Hypothalamus (tissue), 51 donors: ENCODE measurements at places on chromosomes 1 and 21.

DNA sequence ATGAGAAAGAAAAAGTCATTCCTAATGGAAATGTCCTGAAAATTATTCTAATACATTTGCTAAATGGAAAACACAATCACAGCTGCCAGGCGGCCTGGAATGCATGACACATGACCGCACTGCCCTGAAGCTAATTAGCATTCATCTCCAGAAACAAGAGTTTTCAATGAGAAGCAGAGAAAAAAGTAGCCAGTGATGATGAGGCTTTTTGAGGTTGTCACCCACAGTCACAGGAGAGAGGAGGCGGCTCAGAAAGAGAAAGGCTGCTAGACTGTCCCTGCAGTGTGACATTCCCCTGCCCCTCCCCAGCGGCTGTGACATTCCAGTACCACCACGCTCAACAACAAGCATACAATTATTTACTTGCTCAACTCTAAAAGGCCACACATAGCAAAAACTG, 122.9 kb upstream of the KRTAP19-8 start:
- DNase-seq: peak; percentile 27

GRCh38 chr21:41427556-41427955, 1.5 kb downstream of the MX1 start:
- no peak for DNase-seq

DNA sequence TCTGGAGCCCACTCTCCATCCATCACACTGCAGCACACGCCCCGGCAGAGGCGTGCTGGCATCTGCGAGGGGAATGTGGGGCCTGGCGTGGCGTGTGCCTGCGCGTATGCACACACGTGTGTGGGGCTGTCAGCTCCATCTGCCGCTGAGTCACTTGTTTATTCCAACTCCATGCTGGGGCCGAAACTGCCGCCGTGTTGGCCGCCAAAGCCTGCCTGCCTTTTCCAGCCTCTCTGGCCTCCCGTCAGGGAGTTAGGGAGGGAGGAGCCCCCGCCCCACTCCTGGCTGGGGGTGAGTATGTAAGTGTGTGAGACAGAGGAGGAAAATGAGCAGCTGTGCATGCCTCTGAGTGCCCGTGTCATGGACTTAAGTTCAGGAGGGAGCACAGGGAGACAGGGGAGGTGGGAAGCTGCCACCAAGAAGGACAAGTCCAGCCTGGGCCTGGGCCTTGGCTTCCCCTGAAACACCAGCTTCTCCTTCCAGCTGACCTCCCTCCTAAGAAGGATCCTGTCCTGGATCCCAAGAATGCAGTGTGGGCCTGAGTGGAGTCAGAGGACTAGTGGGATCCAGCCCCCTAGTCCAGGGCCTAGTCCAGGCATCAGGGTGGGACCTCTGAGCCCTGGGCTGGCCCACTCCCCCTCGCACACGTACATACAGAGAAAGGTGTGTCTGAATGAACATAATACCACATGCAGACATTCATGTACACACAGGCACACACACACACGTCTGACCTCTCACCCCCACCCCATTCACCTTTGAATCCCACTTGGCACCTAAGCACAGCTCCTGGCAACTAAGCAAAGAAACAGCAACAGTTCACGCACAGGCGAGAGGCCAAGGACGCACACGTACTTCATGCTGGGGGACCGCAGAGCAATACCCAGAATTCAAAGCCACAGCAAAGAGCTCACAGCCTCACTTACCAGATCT, 24.7 kb downstream of the MEF2D start:
- DNase-seq: peak; percentile 47

DNA sequence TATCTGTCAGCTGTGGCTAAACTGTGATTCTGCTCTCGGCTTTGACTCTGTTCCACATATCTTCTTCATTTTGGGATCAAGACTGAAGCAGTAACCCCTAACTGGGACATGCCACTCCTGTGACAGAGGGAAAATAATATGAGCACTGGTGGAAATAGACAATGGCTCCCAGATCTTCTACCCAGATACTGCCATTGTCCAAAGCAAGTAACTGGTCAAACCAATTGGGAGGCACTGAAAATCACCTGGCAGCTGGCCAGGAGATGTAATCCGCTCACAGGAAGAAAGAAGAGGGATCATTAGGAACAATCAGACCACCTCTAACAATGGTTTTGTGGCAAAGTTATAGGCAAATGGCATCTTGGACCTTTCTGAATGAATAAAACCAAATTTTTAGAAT, 10.7 kb downstream of the SNX7 start:
- DNase-seq: no peak

GRCh38 chr1:154969860-154970452, 591 bp downstream of the SHC1 start:
- no peak for DNase-seq

GRCh38 chr1:11782127-11782708, 20.2 kb downstream of the C1orf167 start:
- DNase-seq: no peak

DNA sequence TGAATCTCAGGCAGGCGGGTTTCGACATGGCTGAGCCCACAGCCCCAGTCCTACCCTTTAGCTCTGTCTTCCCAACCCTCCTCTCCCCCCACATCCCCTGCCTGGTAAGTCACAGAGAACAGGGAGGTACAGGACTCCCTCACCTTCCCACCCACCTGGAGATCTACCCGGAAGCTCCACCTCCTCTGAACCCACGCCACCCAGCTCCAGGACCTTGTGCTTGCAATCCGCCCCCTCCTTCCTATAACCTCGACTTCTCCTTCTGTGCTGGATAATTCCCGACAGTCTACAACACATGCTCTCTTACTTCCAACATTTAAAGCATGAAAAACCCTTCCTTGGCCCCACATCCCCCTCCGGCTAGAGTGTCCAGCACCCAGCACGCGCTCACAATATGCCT, 22.3 kb downstream of the KIF17 start:
- no peak for DNase-seq

- no peak for DNase-seq
These were observed 16.5 kb upstream of the TSPAN2 start for GRCh38 chr1:115105831-115106230.

DNA sequence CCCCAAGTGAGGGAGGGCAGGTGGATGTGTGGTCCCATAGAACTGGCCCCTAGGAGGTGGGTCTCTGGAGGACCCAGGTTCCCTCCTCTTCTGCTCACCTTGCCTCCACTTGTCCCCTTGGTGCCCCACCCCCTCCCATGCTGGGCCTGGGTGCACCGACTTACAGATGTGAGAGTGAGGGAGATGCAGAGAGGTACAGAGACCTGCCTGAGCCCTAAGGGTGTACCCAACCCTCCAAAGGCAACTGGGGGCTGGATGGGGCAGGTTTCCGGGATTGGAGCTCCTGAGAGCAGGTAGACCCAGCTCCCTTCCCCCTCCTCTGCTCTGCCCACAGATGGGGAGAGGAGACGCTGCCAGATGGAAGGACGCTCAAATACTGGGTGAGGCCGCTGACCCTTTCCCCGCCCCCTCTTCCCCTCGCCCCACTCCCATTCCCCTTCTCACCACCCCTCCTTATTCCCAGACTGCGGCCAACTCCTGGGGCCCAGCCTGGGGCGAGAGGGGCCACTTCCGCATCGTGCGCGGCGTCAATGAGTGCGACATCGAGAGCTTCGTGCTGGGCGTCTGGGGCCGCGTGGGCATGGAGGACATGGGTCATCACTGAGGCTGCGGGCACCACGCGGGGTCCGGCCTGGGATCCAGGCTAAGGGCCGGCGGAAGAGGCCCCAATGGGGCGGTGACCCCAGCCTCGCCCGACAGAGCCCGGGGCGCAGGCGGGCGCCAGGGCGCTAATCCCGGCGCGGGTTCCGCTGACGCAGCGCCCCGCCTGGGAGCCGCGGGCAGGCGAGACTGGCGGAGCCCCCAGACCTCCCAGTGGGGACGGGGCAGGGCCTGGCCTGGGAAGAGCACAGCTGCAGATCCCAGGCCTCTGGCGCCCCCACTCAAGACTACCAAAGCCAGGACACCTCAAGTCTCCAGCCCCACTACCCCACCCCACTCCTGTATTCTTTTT, 10.3 kb downstream of the TINAGL1 start:
- DNase-seq: no peak

DNA sequence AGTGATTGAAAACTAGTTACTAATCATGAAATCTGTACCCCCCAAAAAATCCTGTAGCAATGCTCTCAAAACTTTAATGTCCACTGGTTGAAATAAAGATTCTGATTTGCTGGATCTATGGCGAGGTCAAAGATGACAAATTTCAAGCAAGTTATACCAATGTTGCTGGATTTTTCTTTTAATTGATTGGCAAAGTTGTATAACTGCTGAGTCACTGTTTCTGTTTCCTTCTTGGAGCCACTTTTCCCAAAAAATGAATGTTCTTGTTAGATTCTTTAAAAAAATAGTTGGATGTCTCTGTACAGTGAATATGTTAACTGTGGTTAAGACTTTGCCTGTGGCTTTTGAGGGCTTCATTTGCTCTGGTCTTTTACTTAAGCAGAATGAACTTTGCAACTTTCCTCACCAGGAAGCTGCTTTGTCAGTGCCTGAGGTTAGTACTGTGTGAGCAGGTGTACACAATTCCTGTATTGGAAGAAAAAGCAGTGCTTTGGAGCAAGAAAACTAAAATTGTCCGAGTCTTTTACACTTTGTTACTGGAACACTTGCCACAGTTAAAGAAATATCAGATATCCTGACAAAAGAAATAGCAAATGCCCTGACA, 1211.9 kb downstream of the MRPL39 start:
- DNase-seq: no peak

DNA sequence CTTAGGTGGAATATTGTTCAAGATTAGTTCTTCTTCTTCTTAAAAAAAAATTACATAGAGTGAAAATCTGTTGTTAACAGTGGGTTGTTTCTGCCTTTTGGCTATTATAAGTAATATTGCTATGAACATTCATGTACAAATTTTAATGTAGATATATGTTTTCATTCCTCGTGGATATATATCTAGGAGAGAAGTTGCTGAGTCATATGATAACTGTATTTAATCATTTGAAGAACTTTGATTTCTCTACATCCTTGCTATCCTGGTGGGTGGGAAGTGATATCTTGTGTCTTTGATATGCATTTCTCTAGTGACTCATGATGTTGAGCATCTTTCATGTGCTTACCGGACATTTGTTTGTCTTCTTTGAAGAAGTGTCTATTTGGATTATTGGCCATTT, 29.9 kb downstream of the MAST2 start:
- no peak for DNase-seq

DNA sequence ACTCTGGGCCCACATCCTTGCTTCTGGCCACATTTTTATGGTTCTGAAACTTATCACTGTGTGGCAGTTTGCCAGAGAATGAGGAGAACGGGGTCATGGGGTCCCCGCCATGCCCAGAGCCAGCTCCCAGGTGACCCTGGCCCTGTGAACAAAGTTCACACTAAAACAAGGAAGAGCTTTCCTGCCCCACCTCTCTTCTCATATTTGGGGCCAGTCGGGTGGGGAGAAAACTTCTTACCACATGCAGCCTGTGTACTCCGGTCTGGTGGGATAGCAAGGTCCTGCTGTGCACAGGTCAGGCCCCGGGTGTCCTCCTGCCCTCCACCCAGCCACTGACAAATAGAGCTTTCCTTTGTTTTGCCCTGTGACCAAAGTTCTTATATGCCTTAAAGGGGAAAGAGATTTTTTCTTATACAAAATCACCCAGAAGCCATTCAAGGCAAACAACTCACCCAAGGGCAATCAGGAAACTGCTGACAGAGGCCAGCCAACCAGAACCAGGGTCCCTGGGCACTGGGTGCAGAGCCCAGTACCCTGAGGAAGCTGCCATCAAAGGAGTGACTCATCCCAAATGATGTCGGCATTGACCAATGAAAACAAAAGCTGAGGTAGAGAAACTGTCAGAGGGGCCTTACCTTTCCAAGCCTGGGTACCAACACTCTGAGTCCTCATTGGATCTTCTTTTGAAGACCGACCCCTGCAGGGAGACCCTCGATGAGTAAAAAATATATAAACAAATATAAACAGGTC, 53.6 kb downstream of the OLIG1 start:
- no peak for DNase-seq

DNA sequence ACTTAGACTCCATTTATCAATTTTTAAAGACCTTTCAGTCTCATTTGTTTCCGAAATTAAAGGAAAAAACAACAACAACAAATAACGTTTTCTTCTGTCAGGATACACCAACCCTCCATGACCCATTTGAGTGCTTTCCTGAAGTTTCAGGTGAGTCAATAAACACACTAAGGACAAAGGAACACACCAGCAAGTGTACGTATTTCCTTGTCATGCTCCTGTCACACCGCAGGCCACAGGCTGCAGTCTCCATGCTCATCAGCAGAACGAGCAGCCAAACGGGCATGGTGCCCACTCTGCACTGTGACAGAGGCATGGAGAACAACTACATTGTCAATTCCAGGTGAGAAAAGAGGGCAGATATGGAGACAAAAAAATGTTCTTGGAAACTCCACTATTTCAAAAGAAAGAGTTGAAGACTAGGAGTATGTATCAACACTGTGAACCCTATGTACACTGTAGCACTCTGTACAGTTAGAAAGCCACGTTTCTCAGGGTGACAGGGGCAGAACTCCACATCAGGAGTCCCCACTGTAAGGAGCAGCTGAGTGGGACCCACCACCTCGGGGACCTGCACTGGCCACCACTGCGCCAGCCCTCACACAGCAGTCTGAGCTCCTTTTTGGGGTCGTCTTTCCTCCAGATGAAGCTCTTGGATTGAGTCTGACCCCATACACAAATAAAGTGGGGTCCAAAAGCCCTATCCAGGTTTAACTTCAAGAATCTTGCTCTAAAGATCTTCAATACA, 2.6 kb downstream of the PTTG1IP start:
- peak; percentile 22 for DNase-seq

- DNase-seq: no peak
These were observed 79.6 kb downstream of the SLC45A1 start for GRCh38 chr1:8397511-8397910.

- peak; percentile 17 for DNase-seq
These were observed 9.7 kb upstream of the COL8A2 start for GRCh38 chr1:36134505-36135329.

DNA sequence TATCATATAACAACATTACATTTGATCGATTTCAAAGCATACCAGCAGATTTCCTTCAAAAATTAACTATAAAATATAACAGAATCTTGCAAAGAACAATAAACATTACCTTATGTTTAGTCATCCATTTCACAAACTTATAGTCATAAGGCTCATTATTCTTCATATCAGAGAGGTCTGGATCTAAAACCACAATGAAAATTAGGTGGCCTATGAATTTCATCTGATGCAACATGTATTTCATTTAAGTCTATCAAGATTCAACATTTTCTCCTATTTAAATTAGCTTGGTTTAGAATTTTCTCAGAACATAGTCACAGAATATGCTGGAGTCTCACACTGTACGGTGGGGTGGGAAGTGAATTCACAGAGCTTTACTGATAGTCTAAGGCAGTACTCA, 49.2 kb downstream of the KYAT3 start:
- no peak for DNase-seq

- DNase-seq: no peak
These were observed 111.0 kb downstream of the ACTL8 start for GRCh38 chr1:17865912-17866739.

- no peak for DNase-seq
These were observed 48.9 kb upstream of the MROH9 start for GRCh38 chr1:170886460-170886859.

- DNase-seq: no peak
These were observed 90.4 kb downstream of the SLC30A10 start for GRCh38 chr1:219837994-219838294.
